ENCODE measurements at places on chromosomes 2 and 18.
A peak's percentile ranks its signal among the peaks of the same experiment; 100 is the strongest.

GRCh38 chr2:217920879-217921603 lies 81.8 kb downstream of the TNS1 start:
- DNase-seq = no peak

DNA sequence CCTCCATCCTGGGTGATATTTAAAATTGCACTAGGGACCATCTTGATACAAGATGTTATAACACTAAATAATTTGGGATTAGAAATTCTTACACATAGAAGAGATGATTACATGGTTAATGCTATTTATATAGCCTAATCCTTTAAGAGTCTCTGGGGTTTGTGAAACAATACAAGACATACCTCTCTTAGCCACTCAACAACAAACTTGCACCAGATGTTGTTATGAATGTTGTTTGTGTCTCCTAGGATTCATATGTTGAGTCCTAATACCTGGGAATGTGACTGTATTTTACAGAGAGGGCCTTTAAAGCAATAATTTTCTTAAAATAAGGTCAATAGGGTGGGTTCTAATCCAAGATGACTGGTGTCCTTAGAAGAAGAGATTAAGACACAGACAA lies 678.3 kb downstream of the NYAP2 start:
- no peak for DNase-seq

DNA sequence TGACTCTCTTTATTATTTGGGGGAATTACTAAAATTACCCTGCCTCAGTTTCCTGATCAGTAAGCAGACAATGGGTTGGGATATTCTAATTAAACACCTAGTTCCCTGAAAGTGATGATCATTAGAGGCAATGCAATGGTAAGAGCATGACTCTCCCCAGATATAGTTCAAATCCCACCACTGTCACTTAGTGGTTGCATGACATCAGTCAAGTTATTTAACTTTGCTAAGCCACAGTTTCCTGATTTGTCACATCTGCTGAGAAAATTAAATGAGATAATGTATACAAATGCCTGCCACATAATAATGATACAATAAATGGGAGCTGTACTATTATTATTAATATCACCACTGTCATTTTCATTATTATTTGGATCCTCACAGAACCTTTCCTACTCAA lies 29.9 kb downstream of the ZEB2 start:
- DNase-seq = no peak

DNA sequence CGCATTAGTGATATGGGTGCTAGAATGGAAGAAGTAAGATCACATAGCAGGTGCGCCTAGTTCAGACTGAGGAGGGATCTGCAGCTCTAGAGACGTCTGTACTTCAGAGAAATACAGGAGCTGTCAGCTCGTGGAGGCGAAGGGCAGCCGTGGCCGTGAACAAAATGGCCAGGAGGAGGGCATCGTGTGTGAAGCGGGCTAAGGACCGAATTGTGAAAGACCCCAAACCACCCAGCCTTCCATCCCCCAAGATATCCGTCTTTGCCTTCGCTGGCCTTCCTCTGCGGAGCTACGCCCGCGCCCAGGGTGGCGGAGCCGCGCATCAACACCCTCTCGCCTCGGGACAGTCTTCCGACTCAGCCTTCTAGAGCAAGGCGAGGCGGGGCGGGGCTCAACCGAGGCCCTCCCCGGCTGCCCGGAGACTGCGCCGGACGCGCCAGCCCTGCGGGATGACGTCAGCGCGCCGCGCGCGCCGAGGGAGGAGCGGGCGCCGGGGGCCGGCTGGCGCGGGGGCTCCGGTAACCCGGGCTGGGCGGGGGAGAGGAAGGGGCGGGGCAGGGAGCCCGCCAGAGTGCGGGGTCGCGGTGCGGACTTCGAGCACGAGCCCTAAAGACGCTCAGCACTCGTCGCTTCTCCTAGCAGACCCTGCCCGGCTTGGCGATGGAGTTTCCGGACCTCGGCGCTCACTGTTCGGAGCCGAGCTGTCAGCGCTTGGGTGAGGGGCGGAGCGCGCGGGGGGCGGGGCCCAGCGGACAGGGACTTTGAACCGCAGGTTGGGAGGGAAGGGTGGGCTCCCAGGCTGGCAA lies at the start of gene ZFAND2B:
TSS of gene ZFAND2B (plus strand) at position 455 of the 806 bp plus-strand sequence. CDS start at position 661, 206 bp downstream.
- DNase-seq = peak; percentile 94

GRCh38 chr2:76427452-76427851 lies 716.7 kb upstream of the GCFC2 start:
- no peak for DNase-seq

- no peak for DNase-seq
Observed at GRCh38 chr2:205212357-205212756, 469.9 kb upstream of the NRP2 start.

- no peak for DNase-seq
Observed at GRCh38 chr2:190582019-190582418, 47.5 kb upstream of the NEMP2 start.

- DNase-seq = no peak
Observed at GRCh38 chr2:62741127-62741526, 35.6 kb downstream of the EHBP1 start.

- DNase-seq = no peak
Observed at GRCh38 chr2:225233234-225233633, 166.3 kb upstream of the NYAP2 start.

DNA sequence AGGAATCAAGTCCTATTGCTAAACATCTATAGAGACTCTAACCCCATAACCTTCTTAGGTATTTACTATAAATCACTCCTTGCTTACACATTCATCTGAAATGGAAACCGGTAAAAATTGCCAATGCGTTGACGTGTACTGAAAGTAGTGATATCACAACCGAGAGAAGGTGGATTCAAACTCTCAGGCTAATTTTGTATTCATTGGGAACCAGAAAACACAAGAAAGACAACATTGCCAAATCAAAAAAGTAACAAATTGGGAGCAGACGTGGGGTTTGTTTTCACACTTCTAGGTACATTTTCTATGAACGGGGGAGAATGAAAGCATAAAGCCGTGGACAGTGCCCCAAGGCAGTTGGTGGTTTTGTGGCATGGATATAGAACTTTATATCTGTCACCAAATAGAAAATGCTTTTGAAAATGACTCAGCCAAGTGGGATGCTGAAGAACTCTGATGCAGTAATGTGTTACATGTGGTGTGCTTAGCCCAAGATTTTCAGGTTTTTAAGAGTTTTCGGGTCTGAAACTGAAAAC lies 155.1 kb upstream of the RASGRP3 start:
- peak; percentile 47 for DNase-seq

GRCh38 chr2:8722986-8723385 lies 41.1 kb downstream of the ID2 start:
- DNase-seq = no peak

- no peak for DNase-seq
Observed at GRCh38 chr2:70388128-70388527, 86.3 kb upstream of the FAM136A start.

DNA sequence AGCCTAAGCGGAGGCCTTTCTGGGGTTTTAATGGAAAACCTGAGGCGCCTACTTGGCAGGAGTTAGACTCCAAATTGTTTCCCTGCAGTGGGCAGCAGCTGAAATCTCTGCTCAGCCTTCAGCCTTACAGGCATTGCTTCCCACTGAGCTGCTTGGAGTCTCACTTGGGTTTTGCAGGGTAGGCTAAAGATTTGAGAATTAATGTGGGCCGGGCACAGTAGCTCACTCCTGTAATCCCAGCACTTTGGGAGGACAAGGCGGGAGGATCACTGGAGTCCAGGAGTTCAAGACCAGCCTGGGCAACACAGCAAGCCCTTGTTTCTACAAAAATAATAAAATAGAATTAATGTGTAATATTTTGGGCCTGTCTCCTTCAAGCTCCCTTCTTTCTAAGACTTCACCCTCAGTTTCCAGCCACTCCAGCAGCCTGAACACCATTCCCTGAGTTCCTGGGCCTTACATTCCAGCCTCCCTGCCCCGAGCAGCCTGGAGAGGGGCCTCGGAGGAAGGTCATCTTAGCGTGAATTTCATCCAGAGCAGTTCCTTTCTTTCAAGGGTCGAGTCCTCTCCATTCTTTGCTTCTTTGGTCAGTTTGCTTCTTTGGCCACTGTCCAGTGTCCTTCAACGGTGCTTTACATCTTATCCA lies 9.1 kb upstream of the RAB17 start:
- no peak for DNase-seq

- DNase-seq = no peak
Observed at GRCh38 chr2:177633111-177633510, 240.5 kb downstream of the AGPS start.
